Effector memory CD8-positive, alpha-beta T cell (primary cell): ENCODE measurements at places on chromosomes 2 and 18.

DNA sequence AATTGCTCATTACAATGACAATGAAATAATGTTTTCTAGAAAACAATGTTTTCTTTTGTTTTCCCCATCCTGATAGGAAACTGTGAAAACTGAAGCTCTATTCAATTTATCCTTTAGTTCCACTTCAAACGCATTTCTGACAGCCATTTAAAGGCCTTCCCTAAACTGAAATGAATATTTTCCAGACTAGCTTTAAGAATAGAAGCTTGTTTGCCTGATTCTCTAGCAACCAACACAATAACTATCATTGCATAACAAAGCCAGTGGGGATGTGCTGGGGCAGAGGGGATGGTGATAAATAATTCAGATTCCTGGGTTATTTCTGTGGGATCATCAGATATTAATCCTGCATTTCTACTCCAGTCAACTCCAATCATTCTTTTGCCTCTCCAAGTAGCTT lies 427.1 kb downstream of the RND3 start:
- DNase-seq: no peak

DNA sequence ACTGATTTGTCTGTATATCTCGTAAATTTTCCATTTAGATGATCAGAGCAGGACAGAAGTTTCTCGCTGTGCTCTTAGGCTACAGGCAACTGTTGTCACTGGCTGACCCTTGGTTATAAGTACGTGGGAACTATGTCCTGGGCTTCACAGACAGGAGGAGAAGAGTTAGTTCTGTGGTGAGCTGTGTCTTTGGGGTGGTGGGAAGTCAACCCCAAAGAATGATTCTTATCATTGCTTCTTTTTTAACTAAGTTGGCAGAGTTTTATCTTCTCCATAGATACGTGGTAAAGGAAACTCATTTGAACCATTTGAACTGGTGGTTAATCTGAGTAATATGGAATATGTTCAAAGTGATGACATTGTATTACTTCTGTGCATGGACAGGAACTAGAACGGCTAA lies 230.6 kb upstream of the EPAS1 start:
- DNase-seq: no peak

- DNase-seq: no peak
Observed at GRCh38 chr18:4721545-4721944, 266.4 kb upstream of the DLGAP1 start.

- no peak for DNase-seq
Observed at GRCh38 chr2:12971581-12972365, 255.0 kb downstream of the TRIB2 start.

- DNase-seq: no peak
Observed at GRCh38 chr2:79711098-79711497, 198.2 kb downstream of the CTNNA2 start.

- no peak for DNase-seq
Observed at GRCh38 chr2:235613649-235614048, 119.8 kb downstream of the AGAP1 start.

- DNase-seq: no peak
Observed at GRCh38 chr2:24538720-24539119, 47.7 kb downstream of the NCOA1 start.

DNA sequence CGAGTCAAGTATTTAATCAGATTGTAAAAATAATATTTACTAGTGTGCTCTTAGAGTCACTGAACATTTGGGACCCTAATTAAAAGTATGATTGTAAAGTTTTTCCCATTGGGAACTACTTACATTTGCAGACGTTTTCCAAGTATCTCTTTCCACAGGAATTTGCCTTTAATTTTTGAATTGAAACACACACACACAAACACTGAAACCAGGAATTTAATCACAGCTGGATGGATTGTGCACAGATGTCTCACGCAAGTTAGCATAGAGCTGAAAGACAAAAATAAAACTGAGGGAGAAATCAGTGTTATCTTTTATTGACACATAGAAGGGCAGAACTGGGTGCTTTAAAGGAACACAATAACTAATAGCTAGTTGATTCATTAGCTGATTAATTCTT lies 230.7 kb downstream of the RND3 start:
- DNase-seq: no peak

DNA sequence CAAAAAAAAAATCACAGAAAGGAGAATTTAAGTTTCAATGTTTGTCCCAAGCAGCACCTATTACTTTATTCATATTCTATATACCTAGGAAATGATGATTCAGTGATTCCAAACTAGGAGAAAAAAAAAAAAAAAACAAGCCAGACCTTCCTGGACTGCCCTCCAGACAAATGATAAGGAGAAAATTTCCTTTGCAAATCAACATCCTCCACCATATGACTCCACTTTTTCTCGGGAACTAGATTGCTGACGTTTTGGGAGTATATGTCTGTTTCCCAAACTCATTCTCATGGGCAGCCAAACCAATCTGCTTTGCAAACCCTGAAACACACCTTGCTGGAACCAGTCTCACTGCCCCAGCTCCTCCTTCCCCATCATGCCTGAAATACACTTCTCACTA lies 16.8 kb downstream of the AP1S3 start:
- no peak for DNase-seq
